ENCODE measurements at places on chromosomes 1 and 21.

- no peak for DNase-seq
Measured at GRCh38 chr1:43316738-43317520, 16.1 kb downstream of the TIE1 start.

DNA sequence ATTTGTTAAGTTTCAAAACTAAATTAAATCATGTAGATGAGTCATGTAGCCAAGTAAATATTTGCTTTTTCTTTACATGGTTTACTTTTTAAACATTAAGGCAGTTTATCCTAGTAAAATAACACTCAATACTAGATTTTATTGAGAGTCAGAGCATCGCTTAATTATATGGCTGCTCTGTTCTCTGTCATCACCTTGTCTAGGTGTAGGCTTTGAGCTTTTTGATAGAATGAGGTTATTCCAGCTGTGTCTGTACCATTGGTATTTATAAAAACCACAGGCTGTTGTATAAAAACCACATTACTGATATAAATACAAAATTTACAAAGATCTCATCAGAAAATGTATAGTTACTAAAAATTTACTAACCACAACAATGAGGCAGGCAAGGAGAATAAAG lies 42.5 kb upstream of the GPR52 start:
- no peak for DNase-seq

DNA sequence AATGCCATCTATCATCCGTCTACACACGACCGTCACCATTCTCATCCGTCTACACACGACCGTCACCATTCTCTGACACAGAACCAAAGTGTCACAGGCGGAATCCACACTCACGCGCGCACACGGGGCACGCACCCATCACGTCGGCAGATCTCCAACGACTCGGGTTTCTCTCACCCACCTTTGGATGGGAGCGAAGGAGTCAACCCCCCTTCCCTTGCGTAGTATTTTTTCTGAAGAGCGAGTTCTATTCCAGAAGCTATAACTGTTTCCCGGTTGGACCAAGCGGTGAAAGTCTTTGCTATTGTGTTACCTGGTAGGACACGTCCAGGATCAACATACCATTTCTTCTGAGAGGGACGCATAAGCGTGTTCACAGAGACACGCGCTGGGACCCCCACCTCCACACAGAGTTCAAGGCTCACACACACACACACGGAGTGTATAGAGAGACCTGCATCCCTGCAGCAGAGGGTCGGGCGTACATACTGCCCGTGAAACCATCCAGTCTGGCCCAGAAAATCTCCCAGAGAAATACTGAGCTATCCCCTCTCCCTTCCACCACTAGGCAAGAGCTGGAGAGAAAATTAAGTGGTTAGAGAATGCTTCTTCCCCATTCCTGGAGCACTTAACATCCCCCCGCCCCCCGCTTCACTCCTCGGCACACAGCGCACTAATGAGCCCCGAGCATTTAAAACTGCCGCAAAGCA lies 741 bp downstream of the DUSP10 start:
- DNase-seq: peak; percentile 25

- no peak for DNase-seq
Measured at GRCh38 chr1:219555806-219556205, 57.1 kb downstream of the ZC3H11B start.

Data from heart left ventricle (tissue), 16 donors.